NCI-H1105 (cell line): ENCODE measurements at places on chromosomes 12 and 14.

GRCh38 chr14:20415782-20416206 lies 2.5 kb upstream of the TEP1 start:
- peak; percentile 15 for DNase-seq

DNA sequence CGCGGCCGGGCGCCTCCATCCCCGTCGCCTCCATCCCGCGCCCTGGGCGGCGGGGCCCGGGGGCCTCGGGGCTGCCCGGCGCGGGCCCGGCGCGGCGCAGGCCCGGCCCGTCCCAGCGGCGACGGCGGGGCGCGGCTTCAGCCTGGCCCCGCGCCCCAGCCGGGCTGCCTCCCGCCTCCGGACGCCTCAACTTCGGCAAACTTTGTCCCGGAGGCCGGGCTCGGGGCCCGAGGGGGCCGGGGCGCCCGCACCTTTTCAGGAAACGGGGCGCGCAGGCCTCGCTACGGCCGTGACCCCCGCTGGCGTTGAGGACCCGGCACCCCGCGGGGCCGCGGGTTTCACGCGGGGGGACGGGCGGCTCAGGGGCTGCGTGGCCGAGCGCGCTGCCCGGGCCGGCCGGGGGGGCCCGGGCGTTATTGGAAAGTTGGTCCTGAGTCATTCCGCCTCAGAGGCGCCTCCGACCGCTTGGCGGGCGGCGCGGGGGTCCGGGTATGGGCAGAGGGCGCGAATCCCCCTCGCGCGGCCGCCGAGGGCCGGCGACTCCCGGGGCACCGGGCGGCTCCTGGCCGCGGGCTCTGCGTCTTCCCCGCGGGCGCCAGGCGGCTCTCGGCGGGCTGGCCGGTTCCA lies 575 bp downstream of the TRAF3 start:
- DNase-seq = no peak

DNA sequence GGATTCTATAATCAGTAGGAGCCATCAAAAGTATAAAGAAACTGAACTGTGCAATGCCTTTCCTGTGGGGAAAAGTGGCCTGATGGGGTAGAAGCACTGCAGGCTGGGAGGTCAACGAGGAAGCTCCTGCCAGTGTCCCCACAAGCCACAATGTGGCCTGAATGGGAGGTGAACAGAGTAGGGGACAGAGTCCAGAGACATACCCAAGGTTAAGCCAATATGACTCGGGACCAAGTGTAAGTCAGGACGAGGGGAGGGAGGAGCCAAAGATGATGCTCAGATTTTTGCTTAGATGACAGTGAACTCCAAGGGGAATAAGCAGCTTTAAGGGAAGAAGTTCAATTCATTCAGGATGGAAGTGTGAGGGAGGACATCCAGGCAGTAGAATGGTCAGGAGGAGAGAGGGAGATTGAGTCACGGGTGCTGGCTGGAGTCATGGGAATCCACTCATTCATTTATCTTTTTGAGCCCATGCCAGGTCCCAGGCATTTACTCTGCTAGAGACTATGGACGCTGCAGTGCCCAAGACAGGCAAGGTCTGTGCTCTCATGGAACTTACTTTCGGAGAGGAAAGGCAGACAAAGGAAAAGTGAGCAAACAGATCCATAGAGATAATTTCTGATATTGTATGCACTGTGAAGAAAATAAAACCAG lies 29.1 kb downstream of the DPF3 start:
- DNase-seq = no peak

GRCh38 chr14:28762303-28762954 lies 4.2 kb upstream of the FOXG1 start:
- no peak for DNase-seq

GRCh38 chr12:107992870-107993451 lies 136.1 kb upstream of the WSCD2 start:
- peak; percentile 20 for DNase-seq

- DNase-seq = no peak
Measured at GRCh38 chr12:5384015-5384414, 47.9 kb upstream of the NTF3 start.

DNA sequence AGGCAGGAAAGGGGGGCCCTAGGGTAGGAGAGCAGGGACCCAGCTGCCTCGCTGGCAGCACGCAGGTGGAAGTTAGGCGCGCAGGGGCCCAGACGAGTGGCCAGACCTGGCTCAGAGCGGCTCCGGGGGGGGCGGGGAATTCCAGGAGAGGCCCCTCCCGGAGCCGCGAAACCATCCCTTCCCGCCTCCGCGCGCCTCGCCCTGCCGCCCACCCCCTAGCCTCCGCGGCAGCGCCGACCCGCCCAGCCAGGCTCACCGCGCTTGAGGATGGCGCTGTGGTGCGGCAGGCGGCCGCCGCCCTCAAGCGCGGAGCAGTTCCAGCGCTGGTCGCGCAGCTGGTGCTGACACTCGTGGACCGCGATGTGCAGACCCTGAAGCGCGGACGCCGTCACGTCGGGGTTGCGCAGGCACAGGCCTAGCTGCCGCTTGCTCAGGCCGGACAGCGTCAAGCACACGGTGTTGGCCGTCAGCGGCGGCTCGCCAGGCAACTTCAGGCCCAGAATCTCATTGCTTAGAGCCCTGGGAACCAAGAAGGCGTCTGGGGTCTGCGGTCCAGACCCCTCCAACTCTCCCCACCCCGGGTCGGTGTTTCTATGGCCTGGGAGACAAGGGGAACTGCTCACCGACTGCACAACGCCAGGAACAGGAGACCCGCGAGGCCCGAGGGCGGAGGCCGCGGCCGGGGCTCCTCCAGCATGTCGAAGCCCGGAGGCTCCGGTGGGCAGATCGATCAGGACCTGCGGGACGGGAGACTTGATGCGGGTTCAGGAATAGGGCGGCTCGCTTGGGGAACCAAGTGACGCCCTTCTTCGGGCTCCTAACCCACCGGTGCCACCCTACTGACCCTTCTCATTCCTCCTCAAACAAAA lies 1.5 kb downstream of the WNT10B start:
- DNase-seq = no peak

DNA sequence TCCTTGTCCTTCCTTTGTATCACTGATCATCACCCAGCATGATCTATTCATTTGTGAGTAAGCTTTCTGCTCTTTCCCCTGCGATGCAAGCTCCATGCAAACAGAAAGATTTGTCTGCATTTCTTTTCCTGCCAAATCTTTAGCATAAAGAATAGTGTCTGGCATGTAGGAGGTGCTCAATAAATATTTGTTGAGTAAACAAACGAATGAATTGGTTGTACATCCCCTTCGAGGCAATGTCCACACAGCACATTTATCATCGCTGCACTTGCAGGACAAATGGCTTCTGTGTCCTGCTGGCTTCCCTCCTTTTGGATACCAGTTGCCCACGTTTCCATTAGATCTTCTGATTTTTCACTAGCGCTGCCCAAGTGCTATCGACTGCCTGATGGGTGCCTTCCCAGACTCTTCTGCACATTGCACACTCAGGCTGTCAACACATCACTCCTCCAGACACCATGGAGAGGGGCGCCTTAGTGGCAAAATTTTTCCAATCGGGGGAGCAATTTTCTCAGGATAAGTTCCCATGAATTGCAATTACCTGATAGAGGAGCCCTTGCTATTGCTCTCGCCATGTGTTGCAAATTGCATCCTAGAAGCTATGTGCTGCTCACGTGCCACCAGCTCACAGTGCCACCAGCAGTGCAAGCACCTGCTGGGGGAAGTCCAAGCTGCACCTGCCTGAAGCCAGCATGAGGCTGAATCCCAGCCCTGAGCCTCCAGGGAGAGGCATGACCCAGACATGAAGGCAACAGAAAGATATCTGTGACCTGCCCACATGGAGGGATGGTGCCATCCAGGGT lies 206.6 kb downstream of the KIF26A start:
- DNase-seq = no peak

GRCh38 chr14:105884808-105885281 lies 358.5 kb downstream of the TMEM121 start:
- no peak for DNase-seq

DNA sequence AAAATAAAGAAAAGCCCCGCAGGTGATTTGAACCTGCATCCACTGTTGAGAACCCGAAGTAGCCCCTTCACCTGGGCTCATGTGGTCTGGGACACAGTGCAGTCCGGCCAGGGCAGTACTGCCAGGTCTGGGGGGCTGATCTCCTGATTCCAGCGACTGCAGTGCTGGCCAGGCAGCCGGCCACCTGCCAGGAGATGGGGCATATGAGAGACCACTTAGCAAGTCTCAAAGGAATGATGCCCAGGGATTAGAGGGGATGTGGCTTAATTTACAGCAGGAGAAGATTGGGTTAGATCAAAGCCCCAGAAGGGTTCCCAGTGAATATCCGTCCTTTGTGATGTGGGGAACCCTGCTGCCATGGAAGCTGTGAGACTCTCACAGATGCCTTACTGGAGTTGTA lies 113.3 kb downstream of the PRMT8 start:
- no peak for DNase-seq

DNA sequence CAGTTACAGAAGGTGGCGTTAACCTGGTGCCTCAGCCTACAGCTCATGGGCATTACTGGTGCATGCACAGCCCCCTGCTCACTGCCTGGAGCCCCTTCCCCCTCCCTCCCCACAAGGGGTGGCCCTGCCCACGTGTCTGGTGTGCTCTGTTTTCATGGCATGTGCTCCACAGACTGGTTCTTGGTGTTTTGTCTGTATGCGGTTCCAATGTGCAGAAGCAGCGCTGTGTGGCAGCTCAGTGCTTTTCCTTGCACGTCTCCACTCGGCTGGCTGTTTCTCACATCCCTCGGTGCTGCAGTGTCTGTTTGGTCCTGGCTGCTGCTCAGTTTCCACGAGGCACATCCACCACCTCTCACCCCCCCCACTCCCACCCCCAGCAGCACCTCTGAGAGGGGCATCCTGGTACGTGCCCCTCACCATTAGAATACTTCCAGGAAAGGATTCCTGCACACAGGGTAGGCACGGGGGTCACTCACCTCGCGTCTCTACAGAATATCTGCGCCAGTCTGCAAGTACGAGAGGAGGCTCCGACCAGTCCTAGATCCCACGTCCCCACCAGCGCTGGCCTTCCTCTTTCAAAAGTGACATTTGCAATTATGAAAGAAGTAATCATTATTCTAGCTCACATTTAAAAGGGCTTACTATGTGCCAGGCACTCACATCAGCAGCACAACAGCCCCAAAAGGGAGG lies 27.1 kb downstream of the DIO3 start:
- DNase-seq = no peak

- peak; percentile 69 for DNase-seq
Measured at GRCh38 chr12:126051611-126052107, 986.4 kb downstream of the AACS start.
